ENCODE measurements at places on chromosomes 5 and 9.

DNA sequence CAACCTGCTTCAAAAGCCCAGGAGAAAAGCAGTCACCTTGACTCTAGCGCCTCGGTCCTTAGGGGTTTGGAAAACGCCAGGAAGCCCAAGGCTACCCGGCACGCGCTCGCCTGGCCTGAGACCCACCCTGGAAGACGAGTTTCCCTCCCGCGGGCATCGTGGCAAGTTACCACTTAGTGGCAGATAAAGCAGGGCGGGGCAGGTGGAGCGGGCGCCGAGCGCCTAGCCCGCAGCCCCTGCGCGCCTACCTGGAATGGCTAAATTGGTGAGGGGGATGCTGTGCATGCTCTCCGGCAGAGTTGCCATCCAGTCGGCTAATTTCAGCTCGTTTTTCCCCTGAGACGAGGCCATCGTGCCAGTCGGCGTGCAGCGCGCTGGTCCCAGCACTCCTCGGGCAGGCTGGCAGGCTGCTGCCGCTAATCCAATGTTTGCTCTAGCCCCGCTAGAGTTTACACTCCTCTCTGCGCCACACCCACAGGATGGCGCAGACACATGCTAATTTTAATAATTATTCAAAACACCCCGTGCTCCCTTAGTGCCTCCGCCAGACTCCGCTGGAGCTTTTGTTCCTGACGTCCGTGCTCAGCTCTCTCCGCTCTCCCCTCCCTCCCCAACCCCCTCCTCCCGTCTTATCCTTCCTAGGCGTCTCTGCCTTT, at the start of gene PLCXD3:
Gene PLCXD3 (minus strand): TSS at position 426 of the 656 bp plus-strand sequence. CDS start 75 bp downstream, at position 351.
- DNase-seq, result no peak

DNA sequence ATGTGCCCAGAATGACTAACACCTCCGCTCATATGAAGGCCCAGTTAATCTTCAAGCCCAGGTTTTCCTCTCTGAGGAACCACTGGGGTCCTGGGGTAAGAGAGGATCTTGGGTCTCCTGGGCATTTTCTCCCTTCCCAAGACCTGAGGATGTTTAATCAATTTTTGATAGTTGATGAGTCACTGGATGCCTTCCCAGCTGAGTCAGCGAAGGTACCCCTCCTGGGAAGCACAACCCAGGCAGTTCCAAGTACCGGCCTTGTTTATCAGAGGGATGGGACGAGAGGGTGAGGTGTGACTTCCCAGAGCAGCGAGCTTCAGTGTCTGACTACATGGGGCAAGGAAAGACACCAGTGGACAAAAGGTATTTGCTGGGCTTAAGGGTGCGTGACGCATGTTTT, 119.6 kb upstream of the IL12B start:
- no peak for DNase-seq

DNA sequence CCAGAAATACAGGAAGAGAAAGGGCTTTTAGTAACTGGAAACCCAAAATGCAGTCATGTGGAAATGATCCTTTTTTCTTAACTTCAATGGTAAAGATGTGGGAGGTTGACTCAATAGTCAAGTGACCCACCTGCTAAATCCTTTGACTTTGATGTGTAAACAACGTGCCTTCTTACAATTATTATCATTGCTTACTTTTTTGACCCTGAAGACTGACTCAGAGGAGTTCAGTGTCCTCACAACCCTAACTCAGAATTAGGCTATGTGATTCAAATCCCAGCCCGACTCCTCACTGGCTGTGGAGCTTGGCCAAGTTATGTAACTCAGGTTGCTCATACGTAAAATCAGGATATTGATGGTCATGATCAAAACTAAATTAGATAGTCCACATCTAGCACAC, 27.9 kb downstream of the ANXA1 start:
- no peak for DNase-seq

GRCh38 chr5:164289526-164289925, 784.1 kb downstream of the MAT2B start:
- no peak for DNase-seq

GRCh38 chr5:93069276-93069675, 511.7 kb downstream of the NR2F1-AS1 start:
- no peak for DNase-seq

DNA sequence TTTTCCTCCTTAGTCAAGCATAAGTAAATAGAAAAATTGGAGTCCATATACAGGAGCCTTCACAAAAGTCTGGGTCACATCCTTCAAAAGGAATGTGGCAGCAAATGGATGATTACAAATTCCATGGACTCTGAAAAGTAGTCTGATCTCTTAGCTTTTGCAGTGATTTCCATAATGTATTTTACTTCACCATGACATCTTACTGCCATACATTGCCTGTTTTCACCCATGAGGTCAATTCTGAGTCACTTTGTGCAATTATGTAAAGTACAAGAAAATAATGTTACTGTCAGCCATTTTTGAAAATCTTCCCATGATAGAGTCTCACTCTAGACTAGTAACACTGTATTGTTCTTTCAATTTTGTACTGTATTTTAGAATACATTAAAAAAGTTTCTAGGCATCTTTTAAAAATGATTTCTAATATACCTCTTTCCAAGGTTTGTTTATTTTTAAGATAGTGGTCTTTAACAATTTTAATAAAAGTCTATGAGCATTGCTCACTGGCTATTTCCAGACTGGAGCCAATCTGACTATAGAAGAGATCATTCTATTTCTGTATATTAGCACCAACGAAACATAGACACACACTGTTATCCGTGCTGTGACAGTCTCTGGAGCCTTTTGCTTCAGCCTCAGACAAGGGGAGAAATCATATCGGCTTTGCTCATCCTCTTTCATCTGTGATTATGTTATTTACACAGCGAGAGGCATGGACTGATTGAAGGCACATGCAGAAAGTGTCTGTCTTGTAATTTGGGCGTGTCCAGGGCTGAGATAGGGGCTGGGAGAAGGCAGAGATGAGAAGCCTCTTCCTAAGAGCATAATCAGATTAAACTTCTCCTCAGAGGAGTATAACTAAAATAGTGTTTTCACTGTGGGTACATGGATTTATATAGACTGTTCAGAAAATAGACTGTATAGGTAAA, 22.9 kb upstream of the ACTBL2 start:
- no peak for DNase-seq

DNA sequence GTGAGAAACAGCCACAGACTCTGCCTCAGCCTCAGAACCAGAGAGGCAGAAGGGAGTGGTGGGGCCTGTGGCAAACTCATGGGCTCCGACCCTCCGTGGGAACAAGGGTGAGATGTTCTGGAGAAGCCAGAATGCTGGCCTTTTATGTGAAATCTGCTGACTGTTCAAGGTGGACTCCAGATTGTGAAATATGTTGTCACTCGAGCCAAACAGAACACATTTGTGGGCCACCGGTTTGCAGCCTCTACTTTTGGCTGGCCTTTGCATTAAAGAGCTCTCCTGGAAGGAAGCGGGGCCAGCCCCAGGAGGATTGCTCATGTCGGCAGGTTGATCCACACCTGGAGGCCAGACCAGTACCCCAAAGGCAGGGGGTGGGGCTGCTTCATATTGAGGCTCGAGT, 62.4 kb downstream of the ERGIC1 start:
- DNase-seq, result no peak

Measured in stimulated activated CD4-positive, alpha-beta T cell treated with anti-CD3 and anti-CD28 coated beads, Interleukin-1b, Interleukin-23, amount 100 ng/mL, for 1 hour (primary cell).